Pulmonary artery endothelial cell (primary cell): ENCODE measurements at places on chromosomes 16 and 17.

DNA sequence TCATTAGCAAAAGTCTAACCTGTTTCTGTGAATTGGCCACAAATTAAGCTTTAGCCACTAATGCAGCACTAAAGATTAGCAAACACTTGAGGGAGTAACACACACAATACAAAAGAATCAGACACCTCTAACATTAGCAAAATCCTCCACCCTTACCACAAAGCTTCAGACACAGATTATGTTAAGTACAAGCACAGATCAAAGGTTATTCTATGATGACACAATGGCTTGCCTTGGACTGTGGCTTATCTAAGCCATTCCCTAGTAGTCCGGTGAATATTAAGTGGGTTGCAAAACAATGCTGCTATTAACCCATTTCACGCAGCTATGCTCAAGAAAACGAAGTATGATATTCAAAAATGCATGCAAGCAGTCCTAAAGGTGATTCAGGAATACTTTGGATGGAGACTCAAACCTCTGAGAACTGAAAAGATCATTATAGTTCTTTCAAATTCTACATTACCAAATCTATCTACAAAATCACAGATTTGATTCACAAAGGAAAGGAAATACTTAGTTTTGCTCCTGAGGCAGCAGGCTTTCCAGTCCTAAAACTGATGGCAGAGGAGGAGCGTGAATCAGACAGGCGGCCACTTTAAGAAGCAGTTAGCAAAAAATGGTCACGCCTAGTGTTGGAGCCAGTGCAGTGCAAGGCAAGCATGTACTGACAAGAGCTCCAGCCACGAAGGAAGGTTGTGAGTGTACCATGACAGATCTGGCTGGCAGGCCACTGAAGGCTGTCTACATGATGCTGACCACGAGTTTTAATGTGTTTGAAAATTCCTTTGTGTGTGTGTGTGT, 67.2 kb downstream of the PARN start:
- DNase-seq = no peak

- DNase-seq = no peak
Measured at GRCh38 chr17:74407384-74407783, 24.5 kb upstream of the GPRC5C start.

- DNase-seq = no peak
Measured at GRCh38 chr17:1639549-1640180, 5.9 kb downstream of the SCARF1 start.

GRCh38 chr16:72848759-72849664, 198.9 kb downstream of the ZFHX3 start:
- DNase-seq = peak; percentile 66

- no peak for DNase-seq
Measured at GRCh38 chr17:46783031-46783593, 35.4 kb downstream of the WNT3 start.

DNA sequence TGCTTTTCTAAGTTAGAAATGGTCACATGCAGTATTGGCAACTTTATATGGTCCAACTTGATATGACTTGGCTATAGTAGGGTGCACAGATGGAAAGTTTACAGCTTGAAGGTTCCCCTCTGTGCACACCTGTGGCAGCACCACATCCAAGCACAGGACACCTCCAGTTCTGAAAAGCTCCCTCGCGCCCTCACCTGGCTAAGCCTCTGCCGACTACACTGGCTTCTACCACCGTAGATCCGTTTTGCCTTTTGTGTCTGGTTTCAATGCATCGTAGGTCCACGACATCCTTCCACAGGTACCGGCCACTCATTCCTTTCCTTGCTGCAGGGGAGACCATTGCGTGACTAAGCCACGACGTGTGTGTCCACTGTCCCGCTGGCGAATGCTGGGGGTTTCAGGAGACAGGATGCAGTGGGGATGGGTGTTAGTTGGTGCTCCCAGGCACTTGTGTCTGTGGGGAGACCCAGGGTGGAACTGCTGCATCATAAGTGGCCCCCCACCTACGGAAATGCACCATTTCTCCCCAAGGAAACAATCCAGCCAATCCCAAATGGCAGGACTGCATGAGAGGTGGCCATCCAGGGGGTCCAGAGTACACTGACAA, 4.9 kb upstream of the RASD1 start:
- DNase-seq = no peak
